Jurkat, Clone E6-1 (cell line): ENCODE measurements at places on chromosomes 1 and 21.

- no peak for DNase-seq
These were observed 363.4 kb downstream of the PDE4B start for GRCh38 chr1:66156144-66156543.

GRCh38 chr1:9068981-9069325 lies 482 bp downstream of the SLC2A5 start:
- no peak for DNase-seq

DNA sequence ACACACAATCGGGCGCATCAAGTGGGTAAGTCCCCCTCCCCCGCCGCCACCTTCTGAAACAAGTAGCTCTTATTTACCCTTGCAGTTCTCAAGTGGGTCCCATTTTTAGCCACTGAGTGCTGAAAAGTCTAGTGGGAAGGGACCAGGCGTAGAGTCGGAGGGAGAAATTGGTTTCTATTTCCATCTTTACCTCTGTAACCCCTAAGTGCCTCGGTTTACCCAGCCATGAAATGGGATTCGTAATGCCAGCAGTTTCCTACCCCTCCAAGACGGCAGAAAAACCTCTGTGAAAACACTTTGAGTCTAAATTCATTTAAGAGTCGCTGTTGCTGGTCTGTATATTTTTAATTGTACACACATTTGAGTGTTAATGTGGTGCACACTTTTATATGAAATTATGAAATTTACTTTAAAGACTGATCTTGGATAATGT lies 928 bp downstream of the TLCD4 start:
- DNase-seq, result no peak

DNA sequence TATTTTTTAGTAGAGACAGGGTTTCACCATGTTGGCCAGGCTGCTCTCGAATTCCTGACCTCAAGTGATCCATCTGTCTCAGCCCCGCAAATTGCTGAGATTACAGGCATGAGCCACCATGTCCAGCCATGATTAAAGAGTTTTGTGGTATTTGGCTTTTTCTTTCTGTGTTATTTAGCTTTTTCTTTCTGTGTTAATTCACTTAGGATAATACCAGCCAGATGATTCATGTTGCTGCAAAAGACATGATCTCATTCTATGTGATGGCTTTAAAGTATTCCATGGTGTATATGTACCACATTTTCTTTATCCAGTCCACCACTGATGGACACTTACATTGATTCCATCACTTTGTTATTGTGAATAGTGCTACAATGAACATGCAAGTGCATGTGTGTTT lies 1135.2 kb downstream of the AMY1C start:
- no peak for DNase-seq

DNA sequence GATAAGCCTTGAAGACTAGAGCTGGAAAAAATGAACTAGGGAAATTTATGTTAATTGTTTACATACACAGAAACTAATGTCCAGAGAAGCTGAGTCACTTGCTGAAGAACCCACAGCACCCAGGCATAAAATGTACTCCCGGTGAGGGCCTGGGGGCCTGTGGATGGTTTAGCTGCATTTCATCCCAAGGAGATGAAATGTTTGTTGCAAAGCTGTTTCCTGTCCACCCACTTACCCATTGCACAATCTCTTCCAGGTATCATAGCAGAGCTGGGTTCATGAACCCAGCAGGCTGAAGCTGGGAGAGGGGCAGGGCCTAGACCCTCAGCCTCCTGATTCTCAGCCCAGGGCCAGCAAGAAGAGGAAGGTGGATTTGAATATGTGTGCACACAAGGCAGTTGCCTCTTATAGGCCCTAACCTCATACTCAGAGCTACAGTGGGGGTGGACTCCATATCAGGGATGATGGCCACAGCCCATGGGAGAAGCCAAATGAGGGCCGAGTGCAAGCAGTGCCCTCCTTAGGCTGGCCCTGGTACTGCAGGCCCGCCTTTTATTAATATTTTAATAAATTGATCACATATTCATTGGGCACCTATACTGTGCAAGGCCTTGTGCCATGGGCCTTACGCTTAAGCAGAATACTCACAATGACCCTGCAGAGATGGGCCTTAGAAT lies 110.8 kb downstream of the LACTBL1 start:
- no peak for DNase-seq

GRCh38 chr1:196271212-196271947 lies 336.9 kb downstream of the KCNT2 start:
- DNase-seq, result no peak

- no peak for DNase-seq
These were observed 16.9 kb downstream of the NTMT2 start for GRCh38 chr1:170162459-170163246.

DNA sequence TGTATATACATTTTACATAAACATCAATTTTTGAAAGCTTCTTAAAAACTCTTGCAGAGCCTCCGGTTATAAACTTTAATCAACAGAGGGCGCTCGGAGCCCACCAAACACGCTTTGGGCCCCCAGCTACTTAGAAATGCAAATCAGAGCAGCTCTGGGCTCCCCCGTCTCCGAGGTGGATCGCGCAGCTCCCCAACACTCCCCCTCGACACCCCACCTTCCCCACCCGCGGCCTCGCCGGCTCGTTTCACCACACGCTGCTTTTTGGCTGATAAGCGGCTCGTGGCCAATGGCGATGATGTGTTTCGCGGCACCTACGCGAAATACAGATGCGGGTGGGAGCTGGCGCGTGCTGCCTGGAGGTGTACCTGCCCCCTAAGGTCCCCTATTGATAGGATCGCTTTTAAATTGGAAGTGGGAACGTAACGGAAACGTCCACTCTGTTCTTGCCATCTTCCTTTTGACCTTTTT lies 1.7 kb upstream of the KIF26B start:
- DNase-seq, result peak; percentile 69

- no peak for DNase-seq
These were observed 632 bp upstream of the FALEC start for GRCh38 chr1:150514913-150515327.

DNA sequence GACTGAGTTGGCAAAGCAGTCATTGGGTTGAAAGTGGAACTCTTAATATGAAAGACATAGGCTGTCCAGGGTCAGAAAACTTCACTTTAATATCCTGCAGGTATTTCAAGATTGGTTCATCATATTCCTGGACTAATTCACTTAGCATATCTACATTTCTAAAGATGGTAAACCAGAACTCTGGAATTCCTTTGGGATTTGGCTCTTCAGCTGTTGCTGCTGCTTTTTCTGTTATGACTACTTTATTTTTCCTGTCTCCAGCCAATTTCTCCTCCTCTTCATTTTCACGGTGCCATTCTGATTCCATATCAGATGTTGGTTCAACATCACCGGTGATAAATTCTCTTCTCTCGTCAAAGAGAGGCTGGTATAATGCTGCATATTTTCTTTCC lies 37.4 kb downstream of the CD58 start:
- no peak for DNase-seq

DNA sequence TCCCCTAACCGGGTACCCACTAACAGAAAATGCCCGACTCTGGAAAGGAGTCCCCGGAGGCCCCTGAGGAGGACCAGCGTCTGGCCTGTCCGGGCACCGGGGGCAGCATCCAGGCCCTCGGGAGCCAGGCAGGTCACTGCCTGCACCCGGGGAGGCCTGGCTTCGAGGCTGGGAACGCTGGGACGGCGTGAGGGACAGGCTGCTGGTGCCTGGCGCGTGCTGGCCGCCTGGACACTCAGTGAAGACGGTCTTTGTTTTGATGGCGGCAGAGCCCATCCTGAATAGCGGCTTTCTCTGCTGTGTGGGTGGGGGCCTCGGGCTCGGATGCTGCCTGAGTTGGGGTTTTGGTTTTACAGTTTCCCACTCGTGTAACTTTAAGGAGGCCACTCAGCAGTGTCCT lies 37.6 kb downstream of the PRKCZ start:
- no peak for DNase-seq

GRCh38 chr21:46597896-46598343 lies 7.0 kb downstream of the S100B start:
- DNase-seq, result no peak

GRCh38 chr1:179882253-179883039 lies at the start of gene TOR1AIP1:
Gene TOR1AIP1, plus strand, starts transcription at chr1:179882285. Its CDS starts 218 bp downstream, at chr1:179882503.
- DNase-seq, result peak; percentile 94

- DNase-seq, result peak; percentile 23
These were observed 8.3 kb upstream of the C8B start for GRCh38 chr1:56973923-56974742.

DNA sequence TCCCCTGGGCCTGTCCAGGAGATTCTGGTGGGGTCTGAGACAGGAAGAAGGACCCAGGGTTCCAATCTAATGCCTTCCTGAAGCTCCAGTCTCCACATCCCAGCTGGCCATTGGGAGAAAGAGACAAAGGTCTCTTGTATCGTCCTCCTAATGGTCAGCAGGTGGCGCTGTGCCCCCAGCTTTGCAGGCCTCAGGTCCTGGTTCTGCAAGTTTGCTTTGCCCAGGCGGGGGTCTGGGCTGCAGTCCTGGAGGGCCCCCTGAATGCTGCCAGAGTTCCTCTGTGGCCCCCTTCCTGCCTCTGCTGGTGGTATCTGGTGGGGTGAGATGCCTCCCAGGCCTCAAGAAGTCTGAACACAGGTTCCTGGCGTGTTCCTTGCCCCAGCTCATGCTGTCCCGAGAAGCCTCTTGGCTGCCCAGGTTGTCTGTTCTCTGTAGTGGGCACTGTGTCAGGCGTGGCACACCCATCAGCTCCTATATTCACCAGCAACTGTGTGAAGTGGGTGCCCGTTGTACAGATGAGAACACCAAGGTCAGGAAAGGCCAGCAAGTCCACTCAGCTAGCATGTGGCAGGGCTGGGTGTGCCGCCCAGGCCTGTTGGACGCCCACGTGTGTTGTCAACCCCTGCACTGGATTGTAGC lies 33.8 kb upstream of the CSF3R start:
- DNase-seq, result peak; percentile 17

GRCh38 chr1:36384542-36385409 lies 948 bp downstream of the STK40 start:
- DNase-seq, result peak; percentile 54

DNA sequence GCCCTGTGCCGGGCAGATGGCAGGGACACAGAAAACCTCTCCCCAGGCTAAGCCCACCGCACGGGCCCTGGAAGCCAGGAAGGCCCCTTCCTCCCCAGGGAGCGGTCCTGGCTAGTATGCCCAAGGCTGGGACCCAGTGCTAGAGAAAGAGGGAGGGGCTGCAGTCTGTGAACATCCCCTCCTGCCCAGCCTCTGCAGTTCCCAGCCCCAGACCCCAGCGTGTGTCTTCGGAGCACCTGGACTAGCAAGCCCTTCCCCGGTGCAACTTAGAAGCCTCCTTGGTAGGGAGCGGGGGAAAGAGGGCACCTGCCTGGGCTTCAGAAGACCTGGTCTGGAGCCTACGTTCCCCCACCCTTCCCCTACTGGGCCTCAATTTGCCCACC lies 2.1 kb downstream of the PLEKHG5 start:
- no peak for DNase-seq

- DNase-seq, result no peak
These were observed 230.9 kb upstream of the IRF2BP2 start for GRCh38 chr1:234840843-234841242.

GRCh38 chr1:206682111-206682510 lies 2.6 kb upstream of the MAPKAPK2 start:
- no peak for DNase-seq

GRCh38 chr1:75237316-75237715 lies 103.1 kb downstream of the LHX8 start:
- DNase-seq, result no peak

GRCh38 chr1:214551436-214552173 lies at the start of gene PTPN14:
Gene PTPN14, minus strand, starts transcription at chr1:214551602. Its CDS starts 86,799 bp downstream, at chr1:214464803.
- DNase-seq, result no peak

GRCh38 chr1:41784531-41785274 lies 134.0 kb downstream of the HIVEP3 start:
- no peak for DNase-seq

DNA sequence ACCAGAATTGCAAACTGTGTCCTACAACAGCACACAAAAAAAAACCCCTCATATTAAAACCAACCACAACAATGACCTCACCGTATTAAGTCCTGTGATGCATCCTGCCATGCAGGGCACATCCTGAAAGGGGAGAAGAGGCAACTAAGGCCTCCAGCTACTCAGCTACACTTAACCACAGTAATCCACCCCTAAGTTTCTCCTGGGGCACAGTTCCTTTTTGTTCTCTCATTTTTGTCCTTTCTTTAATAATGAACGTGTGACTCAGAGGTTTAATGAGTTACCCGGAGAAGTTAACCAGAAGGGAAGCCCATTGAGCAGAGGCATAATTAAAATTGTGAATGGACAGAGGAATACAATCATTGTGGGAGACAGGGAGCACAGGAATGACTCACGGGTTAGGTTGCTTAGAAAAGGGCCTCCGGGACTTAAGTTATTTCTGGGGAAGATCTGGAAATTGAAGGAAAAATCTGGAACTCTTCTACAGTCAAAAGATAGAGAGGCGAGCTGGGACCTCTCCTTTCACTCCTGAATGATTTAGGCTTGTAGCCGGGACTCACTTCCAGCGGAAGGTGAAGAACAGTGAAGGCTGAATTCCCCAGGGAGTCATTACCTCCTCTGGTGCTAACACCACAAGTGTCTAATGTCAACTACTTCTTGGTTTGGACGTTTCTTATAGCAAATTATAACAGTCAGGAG lies 36.9 kb upstream of the HIVEP3 start:
- DNase-seq, result peak; percentile 29

- no peak for DNase-seq
These were observed 211.7 kb downstream of the GPATCH2 start for GRCh38 chr1:217419194-217419551.

DNA sequence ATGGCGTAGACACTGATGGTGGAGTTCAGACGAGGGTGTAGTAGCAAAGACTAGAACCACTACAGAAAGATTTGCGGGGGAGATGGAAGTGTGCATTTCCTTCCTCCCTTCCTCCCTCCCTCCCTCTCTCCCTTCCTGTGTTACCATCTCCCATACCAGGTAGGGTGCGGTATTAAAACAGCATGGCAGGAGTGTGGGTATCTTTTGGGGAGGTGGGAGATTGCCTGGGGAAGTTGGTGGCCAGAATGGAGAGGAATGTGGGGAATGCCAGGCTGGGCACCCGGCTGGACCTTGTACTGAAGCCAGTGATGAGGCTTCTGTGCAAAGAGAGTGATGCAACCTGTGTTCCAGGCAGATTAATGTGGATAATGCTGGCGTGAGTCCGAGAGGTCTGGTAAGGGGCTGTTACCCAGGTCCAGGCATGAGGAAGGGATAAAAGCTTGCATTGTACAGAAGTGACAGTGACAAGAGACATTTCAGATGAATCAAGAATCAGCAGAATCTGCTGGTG lies 30.3 kb upstream of the PPP2R5A start:
- DNase-seq, result peak; percentile 85

DNA sequence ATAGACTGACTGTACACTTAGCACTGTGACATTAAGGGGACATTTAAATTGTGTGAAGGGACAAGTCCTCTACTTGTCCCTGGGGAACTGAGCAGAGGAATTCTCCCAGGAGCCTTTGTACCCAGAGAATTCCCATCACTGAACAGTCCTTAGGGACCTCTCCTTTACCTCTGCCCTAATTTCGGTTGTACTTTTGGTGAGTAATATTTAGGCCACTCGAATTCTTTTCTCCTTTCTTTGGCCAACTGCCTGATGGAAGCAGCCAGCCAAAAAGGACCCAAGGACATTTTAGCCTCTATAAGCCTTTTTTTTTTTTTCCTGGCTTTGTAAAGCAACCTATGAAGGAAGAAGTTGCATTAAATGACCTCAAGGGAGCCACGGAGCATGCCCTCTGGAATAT lies 71.5 kb downstream of the NR5A2 start:
- no peak for DNase-seq

GRCh38 chr21:34812504-34813265 lies 143.9 kb downstream of the CLIC6 start:
- DNase-seq, result no peak

GRCh38 chr1:37932759-37933158 lies 14.1 kb downstream of the INPP5B start:
- DNase-seq, result no peak
